Psoas muscle (tissue), 8 donors: ENCODE measurements at places on chromosomes 12 and 14.
A peak's percentile ranks its signal among the peaks of the same experiment; 100 is the strongest.

GRCh38 chr14:31024010-31024480 is 1.4 kb upstream of the AP4S1 start:
- peak overlapping the region; percentile 100 for H3K27ac ChIP-seq
- peak overlapping the region; percentile 98 for H3K4me3 ChIP-seq
- peaks cover 29% of the 10 kb centered on the region for H3K4me1 ChIP-seq
- H3K27me3 ChIP-seq: no peaks in the 10 kb centered on the region
- DNase-seq: no peak
- H3K36me3 ChIP-seq: peaks cover 33% of the 10 kb centered on the region

GRCh38 chr14:54890788-54891187 is 11.8 kb downstream of the GCH1 start:
- no peaks in the 10 kb centered on the region for H3K36me3 ChIP-seq
- no peaks in the 10 kb centered on the region for H3K4me1 ChIP-seq
- H3K27me3 ChIP-seq: no peaks in the 10 kb centered on the region
- DNase-seq: no peak
- no peak overlapping the region for H3K4me3 ChIP-seq

GRCh38 chr12:31479516-31480210 is 111.3 kb downstream of the DENND5B start:
- no peak overlapping the region for H3K27ac ChIP-seq
- H3K27me3 ChIP-seq: no peaks in the 10 kb centered on the region
- H3K4me3 ChIP-seq: no peak overlapping the region
- no peaks in the 10 kb centered on the region for H3K36me3 ChIP-seq

GRCh38 chr12:92360543-92360942 is 214.9 kb upstream of the BTG1 start:
- no peaks in the 10 kb centered on the region for H3K36me3 ChIP-seq
- no peaks in the 10 kb centered on the region for H3K27me3 ChIP-seq
- no peak overlapping the region for H3K4me3 ChIP-seq
- DNase-seq: no peak

GRCh38 chr12:9071518-9071917 is 44.2 kb downstream of the A2M start:
- DNase-seq: no peak
- H3K27ac ChIP-seq: no peak overlapping the region
- H3K4me1 ChIP-seq: peaks cover under 1% of the 10 kb centered on the region
- H3K4me3 ChIP-seq: no peak overlapping the region
- no peaks in the 10 kb centered on the region for H3K27me3 ChIP-seq

- H3K4me1 ChIP-seq: peaks cover 10% of the 10 kb centered on the region
- no peaks in the 10 kb centered on the region for H3K36me3 ChIP-seq
- DNase-seq: peak; percentile 40
- peak overlapping the region; percentile 64 for H3K27ac ChIP-seq
- H3K27me3 ChIP-seq: no peaks in the 10 kb centered on the region
These were observed 54.5 kb upstream of the MAX start for GRCh38 chr14:65156568-65157366.

- H3K4me1 ChIP-seq: no peaks in the 10 kb centered on the region
- no peak overlapping the region for H3K4me3 ChIP-seq
- no peaks in the 10 kb centered on the region for H3K27me3 ChIP-seq
- no peak for DNase-seq
These were observed 8.7 kb downstream of the NUP107 start for GRCh38 chr12:68695454-68695853.

GRCh38 chr12:99920353-99920960 is 64.3 kb downstream of the ANKS1B start:
- H3K4me1 ChIP-seq: no peaks in the 10 kb centered on the region
- no peak overlapping the region for H3K4me3 ChIP-seq
- H3K27me3 ChIP-seq: no peaks in the 10 kb centered on the region

DNA sequence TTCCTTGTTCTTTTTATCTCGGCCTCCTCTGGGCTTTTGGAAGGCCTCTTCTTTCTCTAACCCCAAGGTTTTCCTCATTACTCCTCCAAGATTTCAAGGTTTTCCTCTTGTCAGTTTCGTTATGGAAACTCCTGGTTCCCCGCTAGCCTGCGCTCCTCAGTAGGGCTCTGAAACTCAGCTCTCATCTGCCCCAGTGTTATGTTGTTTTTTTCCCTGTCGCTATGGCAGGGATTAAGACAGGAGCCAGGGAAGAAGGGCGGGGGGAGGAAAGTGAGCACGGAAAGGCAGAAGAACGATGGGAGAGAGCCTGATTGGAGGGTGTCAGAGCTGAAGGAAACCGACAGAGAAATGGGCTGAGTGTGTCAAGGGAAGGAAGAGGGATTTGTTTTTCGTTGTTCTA is 26.5 kb upstream of the JDP2 start:
- H3K27ac ChIP-seq: peak overlapping the region; percentile 86
- H3K36me3 ChIP-seq: no peaks in the 10 kb centered on the region
- no peaks in the 10 kb centered on the region for H3K27me3 ChIP-seq
- H3K4me1 ChIP-seq: peaks cover 19% of the 10 kb centered on the region

DNA sequence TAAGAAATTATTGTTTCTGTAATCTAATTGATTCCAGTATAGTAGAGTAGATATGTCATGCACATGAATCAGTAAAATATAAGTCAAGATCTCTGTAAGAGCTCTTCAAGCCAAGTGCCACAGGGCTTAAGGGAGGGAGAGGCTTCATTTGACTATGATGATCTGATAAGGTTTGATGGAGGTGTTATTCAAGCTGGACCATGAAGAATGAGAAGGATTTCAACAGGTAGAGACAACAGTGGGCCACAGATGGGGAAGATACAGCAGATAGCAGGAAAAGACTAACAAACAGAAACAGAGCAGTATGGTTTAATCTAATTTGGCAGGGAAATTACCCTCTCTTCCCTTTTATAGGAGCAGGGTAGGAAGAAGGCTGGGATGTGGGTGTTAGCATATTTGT is 40.6 kb upstream of the FKBP4 start:
- no peak overlapping the region for H3K27ac ChIP-seq
- H3K4me3 ChIP-seq: no peak overlapping the region
- no peaks in the 10 kb centered on the region for H3K4me1 ChIP-seq
- H3K27me3 ChIP-seq: no peaks in the 10 kb centered on the region
- no peak for DNase-seq
- H3K36me3 ChIP-seq: no peaks in the 10 kb centered on the region

GRCh38 chr12:57611108-57611826 is at the start of gene ARHGEF25:
TSS of gene ARHGEF25 (plus strand) at chr12:57611435. CDS start at chr12:57611895, 460 bp downstream.
- peak within 1 kb of the TSS; percentile 66 for H3K27ac ChIP-seq
- H3K27me3 ChIP-seq: peaks cover 63% of the 10 kb centered on the region
- H3K4me1 ChIP-seq: peaks cover 5% of the 10 kb centered on the region
- H3K4me3 ChIP-seq: peak within 1 kb of the TSS; percentile 70
- DNase-seq: peak; percentile 77

DNA sequence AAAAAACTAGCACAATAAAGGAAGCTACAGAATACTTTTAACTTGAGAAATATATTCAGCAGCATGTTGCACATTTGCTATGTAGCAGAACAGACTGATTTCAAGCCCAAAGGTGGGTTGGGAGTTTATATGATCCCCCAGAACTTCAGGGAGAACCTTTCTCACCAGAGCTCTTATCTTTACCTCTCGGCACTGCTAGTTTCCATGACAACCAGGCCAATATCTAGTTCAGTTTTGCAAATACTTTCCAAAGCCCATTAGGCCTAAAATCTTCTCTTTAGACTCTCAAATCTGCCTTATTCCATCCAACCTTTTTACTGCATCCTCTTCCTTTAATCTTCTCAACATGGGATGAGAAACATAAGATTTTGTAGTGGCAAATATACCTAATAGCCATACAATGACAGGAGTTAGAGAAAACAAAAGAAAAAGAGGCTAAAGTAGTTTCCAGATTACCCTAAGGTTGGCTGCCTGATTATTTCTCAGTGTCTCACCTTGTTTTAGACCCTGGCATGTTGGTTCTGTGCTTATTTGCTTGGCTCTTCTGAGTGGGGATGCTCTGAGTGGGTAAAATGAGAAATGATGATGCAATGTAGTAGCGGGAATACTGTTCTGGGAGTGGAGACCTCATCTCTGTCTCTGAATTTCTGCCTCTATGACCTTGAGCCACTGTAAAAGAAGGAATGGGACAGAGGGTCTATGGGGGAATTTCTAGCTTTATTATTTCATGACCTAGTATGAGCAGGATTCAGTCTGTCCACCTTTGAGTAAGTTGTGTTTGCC is 427.6 kb upstream of the STXBP6 start:
- no peaks in the 10 kb centered on the region for H3K4me1 ChIP-seq
- H3K27ac ChIP-seq: no peak overlapping the region
- H3K4me3 ChIP-seq: no peak overlapping the region
- no peaks in the 10 kb centered on the region for H3K27me3 ChIP-seq
- no peaks in the 10 kb centered on the region for H3K36me3 ChIP-seq

DNA sequence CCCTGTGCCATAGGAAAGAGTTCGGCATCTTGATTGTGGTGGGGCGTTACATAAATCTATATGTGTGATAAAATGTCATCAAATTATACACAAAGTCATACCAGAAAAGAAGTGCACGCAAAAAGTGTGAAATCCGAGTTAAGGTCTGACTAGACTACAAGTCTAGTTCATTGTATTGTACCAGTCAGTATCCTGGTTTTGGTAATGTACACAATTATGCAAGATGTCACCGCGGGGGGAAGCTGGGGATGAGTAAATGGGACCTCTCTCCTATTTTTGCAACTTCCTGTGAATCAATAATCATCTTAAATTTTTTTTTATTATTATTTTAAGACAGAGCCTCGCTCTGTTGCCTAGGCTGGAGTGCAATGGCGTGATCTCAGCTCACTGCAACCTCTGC is 43.2 kb upstream of the BCL11B start:
- no peak for DNase-seq
- H3K36me3 ChIP-seq: no peaks in the 10 kb centered on the region
- H3K4me3 ChIP-seq: no peak overlapping the region
- H3K4me1 ChIP-seq: no peaks in the 10 kb centered on the region
- no peaks in the 10 kb centered on the region for H3K27me3 ChIP-seq

GRCh38 chr12:40287369-40287975 is 62.7 kb downstream of the LRRK2 start:
- H3K27ac ChIP-seq: no peak overlapping the region
- no peak for DNase-seq
- H3K4me3 ChIP-seq: no peak overlapping the region
- H3K27me3 ChIP-seq: no peaks in the 10 kb centered on the region
- no peaks in the 10 kb centered on the region for H3K4me1 ChIP-seq

- no peak overlapping the region for H3K4me3 ChIP-seq
- no peak overlapping the region for H3K27ac ChIP-seq
- no peaks in the 10 kb centered on the region for H3K36me3 ChIP-seq
- no peaks in the 10 kb centered on the region for H3K27me3 ChIP-seq
- H3K4me1 ChIP-seq: no peaks in the 10 kb centered on the region
These were observed 123.7 kb upstream of the TMTC1 start for GRCh38 chr12:29907461-29907860.

DNA sequence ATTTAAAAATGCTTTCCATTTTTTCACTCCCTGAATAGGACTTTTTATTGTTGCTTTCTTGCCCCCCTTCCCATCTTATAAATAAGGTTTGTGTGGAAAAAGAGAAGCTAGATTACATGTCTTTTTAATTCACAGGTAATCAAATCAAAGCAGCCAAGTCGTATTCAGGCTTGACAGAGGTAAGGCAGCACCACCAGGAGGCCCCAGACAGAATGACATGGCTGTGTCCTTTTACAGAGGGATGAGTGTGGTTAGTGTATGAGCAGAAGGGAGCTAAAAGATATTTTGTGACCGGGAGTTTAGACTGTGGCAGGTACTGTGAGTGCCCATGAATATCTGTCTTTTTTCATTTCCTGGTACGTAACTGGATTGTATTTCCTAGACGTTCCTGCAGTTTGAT is 596.1 kb downstream of the ETNK1 start:
- DNase-seq: no peak
- H3K4me1 ChIP-seq: no peaks in the 10 kb centered on the region
- H3K27ac ChIP-seq: no peak overlapping the region
- H3K36me3 ChIP-seq: no peaks in the 10 kb centered on the region

DNA sequence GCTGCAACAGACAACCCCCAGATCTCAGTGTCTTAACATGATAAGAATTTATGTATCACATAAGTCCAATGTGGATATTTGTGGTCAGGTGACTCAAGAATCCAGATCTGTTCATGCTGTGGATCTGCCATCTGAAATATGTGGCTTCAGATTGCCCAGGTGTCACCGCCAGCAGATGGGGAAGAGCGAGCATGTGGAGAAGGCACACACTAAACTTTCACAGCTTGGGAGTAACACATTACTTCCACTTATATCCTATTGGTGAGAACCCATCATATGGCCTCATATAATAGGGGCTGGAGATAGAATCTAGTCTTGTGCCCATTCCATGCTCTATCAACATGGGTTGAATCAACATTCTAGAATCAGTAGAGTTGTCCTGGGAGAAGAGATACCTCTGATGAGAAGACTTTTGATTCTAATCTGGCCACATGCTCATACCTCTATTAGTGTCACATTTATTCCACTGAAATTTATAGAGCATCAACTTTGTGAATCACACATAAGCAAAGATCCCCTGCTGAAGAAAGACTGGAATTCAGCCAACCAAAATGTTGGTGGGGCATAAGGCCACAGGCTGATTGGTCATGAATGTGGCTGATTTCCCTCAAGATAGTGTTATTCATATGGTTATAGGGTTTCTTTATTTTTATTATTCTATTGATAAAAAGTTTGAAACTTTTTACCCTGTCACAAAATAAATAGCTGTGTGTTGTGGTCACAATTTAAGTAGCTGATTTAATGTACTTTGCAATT is 6.0 kb upstream of the CALCOCO1 start:
- no peak overlapping the region for H3K4me3 ChIP-seq
- no peak for DNase-seq
- H3K27ac ChIP-seq: no peak overlapping the region
- no peaks in the 10 kb centered on the region for H3K36me3 ChIP-seq

DNA sequence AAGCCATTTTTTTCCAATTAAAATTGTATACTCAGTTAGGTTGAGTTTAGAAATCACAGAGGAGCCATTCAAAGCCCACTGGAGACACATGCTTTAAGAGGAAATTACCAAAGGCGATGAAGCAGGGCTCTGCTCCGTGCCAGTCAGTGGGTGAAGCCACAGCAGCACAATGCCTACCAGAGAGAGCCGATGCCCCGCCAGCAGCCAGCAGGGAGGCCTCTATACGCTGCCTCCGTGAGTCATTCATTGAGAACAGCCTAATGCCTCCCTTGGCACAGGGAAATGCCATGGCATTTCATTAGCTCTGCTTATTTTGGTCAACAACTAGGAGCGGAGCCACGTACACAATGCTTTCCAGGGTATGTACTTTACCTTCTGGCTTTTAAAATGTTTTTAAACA is 197.8 kb upstream of the FRMD6 start:
- no peak overlapping the region for H3K27ac ChIP-seq
- no peaks in the 10 kb centered on the region for H3K36me3 ChIP-seq
- no peak overlapping the region for H3K4me3 ChIP-seq
- no peaks in the 10 kb centered on the region for H3K27me3 ChIP-seq
- DNase-seq: no peak

DNA sequence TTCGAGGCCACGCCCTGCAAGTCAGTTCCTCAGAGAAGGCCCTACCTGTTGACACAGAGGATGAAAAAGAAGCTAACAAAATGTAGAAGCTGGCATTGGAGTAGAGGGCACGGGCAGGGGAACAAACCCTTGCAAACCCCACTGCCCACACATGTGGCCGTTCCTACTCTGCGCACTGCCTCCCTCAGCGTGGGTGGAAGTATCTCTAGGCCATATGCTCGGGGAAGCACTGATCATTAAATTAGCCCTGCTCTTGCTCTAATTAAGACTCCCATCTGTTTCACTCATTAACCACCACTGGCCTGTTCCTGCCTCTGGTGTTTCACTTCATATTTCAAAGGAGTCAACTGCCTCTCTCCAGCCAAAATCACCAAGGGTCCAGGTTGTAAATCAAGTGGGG is 201.2 kb upstream of the SFSWAP start:
- no peak for DNase-seq
- no peak overlapping the region for H3K27ac ChIP-seq
- H3K27me3 ChIP-seq: peaks cover 1% of the 10 kb centered on the region
- H3K4me3 ChIP-seq: no peak overlapping the region
- no peaks in the 10 kb centered on the region for H3K4me1 ChIP-seq
- no peaks in the 10 kb centered on the region for H3K36me3 ChIP-seq

GRCh38 chr14:61875483-61875882 is 113.3 kb downstream of the SNAPC1 start:
- H3K4me3 ChIP-seq: no peak overlapping the region
- DNase-seq: no peak
- H3K27ac ChIP-seq: no peak overlapping the region
- H3K36me3 ChIP-seq: no peaks in the 10 kb centered on the region
